ENCODE measurements at places on chromosomes 2 and 18.
A peak's percentile ranks its signal among the peaks of the same experiment; 100 is the strongest.

GRCh38 chr2:86697551-86698104, 22.5 kb upstream of the RMND5A start:
- no peak for DNase-seq

GRCh38 chr18:42045346-42045745, 90.3 kb downstream of the PIK3C3 start:
- DNase-seq = no peak

DNA sequence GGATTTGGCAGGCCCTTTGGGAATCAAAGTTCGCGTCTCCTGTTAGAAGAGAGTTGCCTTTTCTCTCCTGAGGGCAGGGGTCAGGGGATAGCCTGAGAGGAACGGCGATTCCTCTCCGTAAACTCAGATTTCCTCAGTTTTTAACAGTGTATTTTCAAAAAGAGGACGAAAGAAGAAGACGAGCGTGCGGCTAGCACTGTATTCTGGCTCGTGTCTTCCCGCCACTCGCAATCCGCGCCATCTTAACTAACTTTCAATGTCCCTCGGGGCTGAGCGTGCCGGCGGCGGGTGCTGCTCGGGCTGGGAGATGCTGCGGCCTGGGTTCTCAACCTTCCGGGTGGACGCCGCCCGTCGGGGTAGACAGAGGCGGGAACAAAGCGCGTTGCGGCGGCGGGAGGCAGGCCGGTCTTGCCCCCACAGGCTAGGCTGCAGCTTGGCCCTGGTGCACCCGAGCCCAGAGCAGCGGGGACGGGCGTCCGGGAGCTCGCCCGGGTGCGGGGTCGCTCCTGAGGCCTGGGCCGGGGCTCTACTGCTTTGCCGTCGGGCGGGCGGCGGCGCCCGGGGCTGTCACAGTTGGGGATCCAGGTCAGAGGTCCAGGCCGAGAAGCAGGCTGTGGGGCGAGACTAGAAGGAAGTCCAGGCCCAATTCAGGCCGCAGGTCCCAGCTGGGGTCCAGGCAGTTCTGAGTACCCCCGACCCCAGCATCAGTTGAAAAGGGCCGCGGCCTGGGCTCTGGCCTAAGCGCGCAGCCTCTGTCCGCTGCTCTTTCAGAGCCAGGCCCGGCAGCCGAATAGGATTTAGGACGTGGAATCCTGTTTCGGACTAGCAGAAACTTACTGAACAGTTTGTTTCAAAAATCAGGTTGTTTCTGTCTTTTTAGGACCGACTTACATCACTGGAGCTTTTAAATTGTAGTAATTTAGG, 11.8 kb downstream of the TBR1 start:
- peak; percentile 4 for DNase-seq

DNA sequence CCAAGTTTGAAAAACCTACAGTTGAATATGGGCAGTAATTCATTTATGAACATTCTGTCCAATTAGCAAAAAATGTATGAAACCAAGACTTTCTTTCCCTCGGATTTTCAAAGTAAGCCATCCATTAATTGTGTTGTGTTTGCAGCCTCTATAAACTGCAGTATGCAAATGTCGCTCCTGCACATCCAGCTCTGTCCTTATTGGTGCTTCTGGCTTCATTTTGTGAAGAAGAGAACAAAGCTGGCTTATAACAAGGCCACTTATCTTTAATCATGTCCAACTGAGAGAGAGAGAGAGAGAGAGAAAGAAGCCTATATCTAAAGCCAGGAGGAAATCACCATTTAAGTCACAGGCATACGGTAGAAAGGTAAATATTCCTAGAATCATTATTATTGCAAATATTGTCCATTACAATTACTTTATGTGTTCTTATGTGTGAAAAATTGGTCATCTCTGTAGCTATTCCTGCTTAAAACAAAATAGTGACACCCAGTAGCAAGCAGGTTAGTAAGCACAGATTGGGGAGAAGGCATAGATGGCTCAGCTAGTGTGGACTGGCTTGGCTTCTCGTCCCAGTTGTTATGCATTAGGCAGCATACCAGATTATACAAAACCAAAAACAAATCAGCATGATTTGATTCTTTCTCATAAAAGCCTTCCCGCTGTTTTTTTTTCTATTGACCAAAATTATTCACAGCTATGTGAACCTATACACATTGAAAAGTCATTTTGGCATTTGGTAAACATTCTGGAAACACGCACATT, 726.4 kb upstream of the SOX11 start:
- DNase-seq = no peak

DNA sequence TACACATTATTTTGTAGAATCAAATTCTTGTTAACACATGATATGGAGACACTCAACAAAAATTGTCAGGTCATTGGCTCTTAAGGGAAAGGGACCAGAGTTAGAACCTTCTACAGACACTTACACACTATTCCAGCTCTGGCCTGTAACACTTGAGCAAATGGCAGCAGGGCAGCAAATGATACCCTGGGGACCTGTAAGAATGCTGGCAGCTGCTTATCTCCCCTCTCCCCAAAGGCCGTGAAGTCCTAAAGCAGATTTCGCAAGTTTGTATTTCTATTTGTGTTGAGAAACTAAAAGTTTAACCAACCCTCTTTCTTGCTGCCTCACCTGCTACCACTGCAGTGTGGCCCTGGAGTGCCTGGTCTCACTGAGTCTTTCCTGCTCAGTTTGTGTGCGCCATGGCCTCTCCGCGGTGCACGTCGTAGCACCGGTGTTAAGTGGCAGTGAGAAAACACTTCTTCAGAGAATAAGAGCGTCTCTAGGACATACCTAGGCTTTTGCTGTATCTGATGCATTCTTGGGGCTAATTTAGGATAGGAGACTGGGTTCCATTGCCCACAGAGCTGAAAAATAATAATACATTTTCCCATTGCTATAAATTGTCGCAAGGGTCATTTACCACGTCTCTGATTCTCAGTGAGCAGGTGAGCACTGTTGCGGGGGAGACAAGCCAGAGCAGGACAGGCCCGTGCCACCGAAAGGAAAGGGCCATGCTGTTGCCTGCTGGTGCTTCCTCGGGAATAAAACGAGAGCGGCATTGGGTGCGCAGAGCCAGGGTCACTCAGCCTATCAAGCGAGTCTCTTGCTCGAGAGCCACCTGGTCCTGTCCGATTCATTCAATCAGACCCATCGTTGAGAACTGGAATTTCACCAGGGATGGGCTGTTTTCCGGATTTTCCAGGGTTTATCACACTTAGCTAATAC, 204.9 kb downstream of the PTGR3 start:
- no peak for DNase-seq

DNA sequence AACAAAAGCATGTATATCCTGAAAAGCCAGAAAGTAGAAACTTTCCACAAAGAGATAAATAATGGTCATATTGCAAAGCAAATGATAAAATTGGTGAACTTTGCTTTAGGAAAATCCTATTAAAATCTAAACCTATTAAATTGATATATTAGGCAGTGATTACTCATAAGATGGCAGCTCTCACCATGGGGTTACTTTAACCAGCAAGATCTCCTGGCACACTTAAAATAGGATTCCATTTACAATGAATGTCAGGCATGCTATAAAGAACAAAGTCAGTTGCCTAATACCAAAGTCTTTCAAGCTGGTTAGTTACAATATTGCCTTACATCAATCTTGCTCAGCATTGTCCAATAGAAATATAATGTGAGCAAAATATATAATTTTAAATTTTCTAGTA, 816.2 kb downstream of the BCL11A start:
- DNase-seq = no peak

DNA sequence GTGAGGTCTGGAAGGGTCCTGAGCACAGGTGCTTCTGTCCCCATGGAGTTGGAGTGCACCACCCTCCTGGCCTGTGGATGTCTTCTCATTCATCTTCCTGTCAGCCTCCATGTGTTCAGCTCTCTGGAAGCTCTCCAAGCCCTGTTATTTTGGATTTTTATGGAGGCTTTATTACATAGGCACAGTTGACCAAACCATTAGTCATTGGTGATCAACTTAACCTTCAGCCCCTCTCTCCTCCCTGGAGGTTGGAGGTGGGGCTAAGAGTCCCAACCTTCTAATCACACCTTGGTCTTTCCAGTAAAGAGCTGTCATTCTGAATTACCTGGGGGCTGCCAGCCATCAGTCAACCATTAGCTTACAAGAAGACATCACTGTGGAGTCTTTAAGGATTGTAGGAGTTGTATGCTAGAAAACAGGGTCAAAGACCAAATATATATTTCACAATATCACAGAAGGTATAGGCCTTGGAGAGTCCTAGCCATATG, 7.5 kb upstream of the MCFD2 start:
- DNase-seq = no peak

- DNase-seq = no peak
These were observed 30.2 kb downstream of the CERKL start for GRCh38 chr2:181626671-181627070.

- DNase-seq = no peak
These were observed 4.3 kb downstream of the SRBD1 start for GRCh38 chr2:45606796-45607195.

DNA sequence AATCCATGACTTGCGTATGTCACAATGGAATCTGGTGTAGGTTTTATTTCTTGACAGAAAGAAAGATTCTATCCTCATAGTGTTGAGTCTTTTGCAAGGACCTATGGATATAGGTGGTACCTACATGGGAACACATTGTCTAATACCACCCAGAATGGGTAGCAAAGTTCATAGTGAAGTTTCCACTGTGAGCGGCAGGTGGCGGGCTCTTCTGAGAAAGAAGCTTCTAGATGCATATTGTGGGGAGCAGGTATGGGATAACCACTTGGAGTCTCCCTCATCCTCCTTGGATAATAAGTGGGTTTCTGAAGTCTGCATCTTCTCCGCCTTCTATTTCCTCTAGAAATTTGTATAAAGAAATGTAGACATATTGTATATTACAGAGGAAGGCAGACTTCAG, 44.9 kb downstream of the LINC00305 start:
- no peak for DNase-seq

GRCh38 chr18:67500522-67501205, 15.9 kb downstream of the DSEL start:
- DNase-seq = no peak

GRCh38 chr18:47415881-47416280, 164.4 kb upstream of the SKOR2 start:
- DNase-seq = no peak

DNA sequence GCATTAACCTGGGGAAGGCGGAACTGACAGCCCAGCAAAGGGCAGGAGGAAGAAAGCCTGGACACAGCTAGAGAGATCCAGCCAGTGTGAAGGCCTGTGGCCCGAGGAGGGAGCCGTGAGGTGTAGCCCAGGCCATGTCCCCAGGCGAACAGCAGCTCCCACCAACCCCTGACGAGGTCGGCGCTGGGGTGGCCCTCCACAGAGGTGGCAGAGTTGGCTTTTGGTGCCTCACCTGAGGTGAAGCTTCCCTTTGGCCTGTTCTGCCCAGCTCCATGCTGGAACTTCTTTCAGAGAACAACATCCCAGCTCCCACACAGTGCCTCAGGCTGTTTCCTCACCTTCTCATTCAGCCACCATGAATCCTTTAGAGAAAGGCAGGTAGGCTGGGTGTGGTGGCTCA, 13.3 kb downstream of the TMEM177 start:
- no peak for DNase-seq

Measured in CD4-positive, alpha-beta T cell treated with Interleukin-17A for 4 hours (primary cell).